ENCODE measurements at places on chromosomes 1 and 21. TPM values are rescaled to one million over a fixed set of nuclear protein-coding genes. Genes with fewer than 3 reads are reported as not detected.
A peak's percentile ranks its signal among the peaks of the same experiment; 100 is the strongest.

Gene AK5
- total RNA-seq = not detected

Gene FAM78B
- 1.2 TPM for total RNA-seq

Gene PLEKHG5
- total RNA-seq = 12.2 TPM

Gene UTP11
- 29.1 TPM for total RNA-seq

Gene GPR52
- 1.9 TPM for total RNA-seq

Gene SLC22A15
- 25.7 TPM for total RNA-seq

Gene RGS8
- not detected for total RNA-seq

Gene TNNI3K
- 1.3 TPM for total RNA-seq

Gene CFAP107
- not detected for total RNA-seq

Gene CCDC181
- total RNA-seq = 0.32 TPM

Gene HCRTR1
- total RNA-seq = not detected

Gene RGS4
- 0.81 TPM for total RNA-seq

Gene PGBD2
- 6.9 TPM for total RNA-seq

DNA sequence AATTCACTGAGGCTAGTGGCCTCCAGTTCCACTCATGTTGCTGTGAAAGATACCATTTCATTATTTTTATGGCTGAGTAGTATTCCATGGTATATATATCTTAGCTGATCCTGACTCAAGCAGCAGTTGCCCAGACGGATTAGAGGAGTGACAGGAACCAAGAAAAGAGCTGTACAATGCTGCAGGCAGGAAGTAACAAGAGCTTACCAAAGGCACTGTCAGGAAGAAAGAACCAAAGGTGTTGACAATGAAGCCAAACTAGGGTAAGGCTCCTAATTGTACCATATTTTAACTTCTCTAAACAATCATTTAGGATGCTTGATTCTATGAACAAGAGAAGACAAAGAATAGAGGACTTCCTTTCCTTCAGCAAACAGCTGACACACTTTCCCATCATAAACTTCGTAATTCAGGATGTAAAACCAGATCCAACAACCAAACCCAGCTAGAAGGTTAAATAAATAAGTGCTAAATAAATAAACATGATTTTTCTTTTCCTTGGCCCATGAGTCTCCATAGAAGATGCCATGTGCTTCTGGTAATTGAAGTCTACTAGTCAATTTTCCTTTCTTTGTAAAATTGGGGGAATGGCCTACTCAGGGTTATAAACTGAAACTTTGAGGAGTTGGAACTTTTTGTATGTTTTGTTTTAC, 248.2 kb upstream of the SGIP1 start:
- H3K36me3 ChIP-seq = no peaks in the 10 kb centered on the region
- H3K27ac ChIP-seq = no peak overlapping the region
- no peak for DNase-seq
- H3K27me3 ChIP-seq = no peaks in the 10 kb centered on the region

- peak overlapping the region; percentile 91 for H3K27ac ChIP-seq
- no peaks in the 10 kb centered on the region for H3K27me3 ChIP-seq
- DNase-seq = peak; percentile 83
- H3K4me3 ChIP-seq = peak overlapping the region; percentile 85
- H3K36me3 ChIP-seq = no peaks in the 10 kb centered on the region
- peaks cover 9% of the 10 kb centered on the region for H3K4me1 ChIP-seq
Observed at GRCh38 chr1:6614019-6614928, 743 bp downstream of the PHF13 start.

DNA sequence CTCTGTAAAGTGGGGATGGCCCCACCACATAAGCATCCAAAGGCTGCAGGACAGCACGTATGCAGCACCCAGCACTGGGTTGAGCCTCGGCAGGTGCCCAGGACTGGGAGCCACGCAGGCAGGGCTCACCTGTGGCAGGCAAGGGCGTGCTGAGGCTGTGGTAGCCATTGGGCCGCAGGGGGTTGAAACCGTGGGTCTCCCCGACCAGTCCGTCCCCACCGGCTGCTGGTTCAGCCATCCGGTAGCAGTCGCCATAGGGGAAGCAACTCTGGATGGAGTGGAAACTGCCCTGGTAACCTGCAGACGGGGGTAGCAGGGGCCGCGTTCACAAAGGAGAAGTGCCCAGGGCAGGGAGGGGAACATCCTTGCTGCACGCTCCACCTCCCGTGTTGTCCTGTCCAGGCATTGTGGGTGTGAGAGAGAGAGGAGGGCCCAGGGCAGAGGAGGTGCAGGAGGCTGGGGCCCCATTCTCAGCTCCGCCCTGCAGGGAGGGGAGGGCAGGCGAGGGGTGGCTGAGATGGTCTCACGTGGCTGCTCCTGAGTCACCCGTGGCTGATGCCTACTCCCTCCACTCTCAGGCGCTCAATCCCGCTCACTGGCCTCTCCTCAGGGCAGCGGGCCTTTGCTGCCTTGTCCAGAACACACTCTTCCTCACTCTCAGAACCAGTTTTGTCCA, 49.9 kb downstream of the DMRTB1 start:
- no peak overlapping the region for H3K4me3 ChIP-seq
- no peaks in the 10 kb centered on the region for H3K4me1 ChIP-seq
- no peak overlapping the region for H3K27ac ChIP-seq
- DNase-seq = no peak

- H3K27me3 ChIP-seq = peaks cover 3% of the 10 kb centered on the region
- no peak for DNase-seq
- no peaks in the 10 kb centered on the region for H3K4me1 ChIP-seq
- H3K4me3 ChIP-seq = no peak overlapping the region
- no peaks in the 10 kb centered on the region for H3K36me3 ChIP-seq
- H3K27ac ChIP-seq = no peak overlapping the region
Observed at GRCh38 chr1:153293851-153294250, 18.9 kb downstream of the PGLYRP3 start.

- peaks cover 26% of the 10 kb centered on the region for H3K4me1 ChIP-seq
- H3K36me3 ChIP-seq = no peaks in the 10 kb centered on the region
- H3K27me3 ChIP-seq = no peaks in the 10 kb centered on the region
- no peak overlapping the region for H3K27ac ChIP-seq
- H3K4me3 ChIP-seq = no peak overlapping the region
Observed at GRCh38 chr1:41851589-41851988, 67.1 kb downstream of the HIVEP3 start.

DNA sequence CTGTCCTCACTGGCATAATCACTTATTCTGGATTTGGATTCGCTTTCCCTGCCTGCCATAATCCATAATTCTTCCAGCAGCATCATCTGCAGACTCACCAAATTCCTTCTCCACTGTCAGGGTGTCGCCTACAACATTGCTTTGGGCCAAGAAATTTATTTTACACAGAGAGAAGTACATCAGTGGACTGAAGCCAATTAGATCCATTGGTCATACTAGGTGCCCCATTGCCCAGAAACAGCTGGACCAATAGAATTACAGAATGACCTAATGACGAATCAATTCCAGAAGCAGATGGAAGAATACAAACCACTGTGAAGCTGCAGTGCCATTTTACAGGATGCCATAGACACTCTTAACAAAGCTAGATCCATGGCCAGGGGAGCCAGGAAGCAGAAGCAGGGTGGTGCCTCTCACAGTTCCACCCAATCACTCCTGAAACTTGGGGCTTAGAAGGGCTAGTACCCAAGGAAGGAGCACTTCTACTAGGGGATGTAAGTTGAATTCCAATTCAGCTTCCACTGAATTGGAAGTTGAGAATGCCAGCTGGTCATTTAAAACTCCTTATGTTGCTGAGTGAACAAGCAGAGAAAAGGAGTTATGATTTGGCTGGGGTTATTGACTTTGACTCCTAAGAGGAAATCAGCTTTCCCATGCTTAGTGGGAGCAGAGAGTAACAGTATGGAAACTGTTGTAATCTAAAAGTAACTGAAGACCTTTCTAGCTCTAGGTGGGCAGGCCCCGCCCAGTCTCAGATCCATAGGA, 44.0 kb downstream of the EDN2 start:
- H3K4me1 ChIP-seq = no peaks in the 10 kb centered on the region
- H3K27ac ChIP-seq = no peak overlapping the region
- H3K36me3 ChIP-seq = no peaks in the 10 kb centered on the region
- H3K4me3 ChIP-seq = no peak overlapping the region
- no peak for DNase-seq

GRCh38 chr1:212867192-212867591, 9.1 kb downstream of the FLVCR1 start:
- no peak overlapping the region for H3K27ac ChIP-seq
- H3K27me3 ChIP-seq = no peaks in the 10 kb centered on the region
- no peaks in the 10 kb centered on the region for H3K4me1 ChIP-seq
- H3K36me3 ChIP-seq = peaks cover 13% of the 10 kb centered on the region

- H3K27me3 ChIP-seq = no peaks in the 10 kb centered on the region
- H3K36me3 ChIP-seq = no peaks in the 10 kb centered on the region
- peaks cover 5% of the 10 kb centered on the region for H3K4me1 ChIP-seq
- DNase-seq = no peak
- peak overlapping the region; percentile 19 for H3K27ac ChIP-seq
- peak overlapping the region; percentile 14 for H3K4me3 ChIP-seq
Observed at GRCh38 chr1:162003061-162003829, 20.4 kb downstream of the OLFML2B start.

- peaks cover 16% of the 10 kb centered on the region for H3K4me1 ChIP-seq
- H3K27me3 ChIP-seq = no peaks in the 10 kb centered on the region
- peak overlapping the region; percentile 79 for H3K27ac ChIP-seq
- peak; percentile 64 for DNase-seq
- peak overlapping the region; percentile 59 for H3K4me3 ChIP-seq
- H3K36me3 ChIP-seq = no peaks in the 10 kb centered on the region
Observed at GRCh38 chr1:107963601-107964335, 1.2 kb downstream of the VAV3 start.

DNA sequence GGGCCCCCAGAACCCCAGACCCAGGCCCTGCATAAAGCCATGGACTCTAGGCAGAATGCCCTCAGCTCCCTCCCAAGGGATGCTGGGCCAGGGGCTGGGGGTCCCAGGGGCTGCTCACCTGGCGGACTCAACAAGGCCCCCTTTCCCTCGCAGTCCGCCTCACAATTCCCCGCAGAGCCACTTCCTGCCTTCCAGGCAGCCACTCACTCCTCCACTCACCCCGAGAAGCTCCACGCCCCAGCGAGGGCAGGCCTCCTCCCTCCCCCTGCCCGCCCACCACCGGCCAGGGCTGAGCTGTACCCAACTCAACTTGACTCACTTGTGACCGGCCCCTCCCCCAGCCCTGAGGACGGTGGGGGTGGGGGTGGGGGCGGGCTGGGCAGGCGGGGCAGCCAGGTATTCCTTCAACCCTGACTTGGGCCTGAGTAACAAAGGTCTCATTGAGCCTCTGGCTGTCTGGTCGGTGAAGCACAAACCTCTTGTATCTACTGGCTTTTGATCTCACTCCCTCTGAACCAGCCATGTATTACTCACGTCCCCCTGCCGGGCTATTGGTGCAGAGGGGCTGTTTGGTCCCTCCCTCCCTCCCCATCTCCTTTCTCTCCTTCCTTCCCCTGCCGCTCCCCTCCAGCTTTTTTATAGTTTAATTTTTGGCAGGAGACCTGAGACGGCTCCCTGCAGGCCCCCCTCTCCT, 5.9 kb downstream of the BLACAT1 start:
- no peaks in the 10 kb centered on the region for H3K36me3 ChIP-seq
- peaks cover 45% of the 10 kb centered on the region for H3K27me3 ChIP-seq
- DNase-seq = peak; percentile 92

GRCh38 chr21:45482899-45483821, 59.1 kb downstream of the SLC19A1 start:
- DNase-seq = no peak
- peaks cover 4% of the 10 kb centered on the region for H3K36me3 ChIP-seq
- H3K4me1 ChIP-seq = peaks cover 2% of the 10 kb centered on the region
- peak overlapping the region; percentile 21 for H3K4me3 ChIP-seq
- H3K27me3 ChIP-seq = no peaks in the 10 kb centered on the region

- H3K27ac ChIP-seq = peak overlapping the region; percentile 99
- H3K4me1 ChIP-seq = peaks cover 58% of the 10 kb centered on the region
- peak overlapping the region; percentile 94 for H3K4me3 ChIP-seq
- DNase-seq = peak; percentile 91
- H3K27me3 ChIP-seq = no peaks in the 10 kb centered on the region
Observed at GRCh38 chr1:36384542-36385409, 948 bp downstream of the STK40 start.

DNA sequence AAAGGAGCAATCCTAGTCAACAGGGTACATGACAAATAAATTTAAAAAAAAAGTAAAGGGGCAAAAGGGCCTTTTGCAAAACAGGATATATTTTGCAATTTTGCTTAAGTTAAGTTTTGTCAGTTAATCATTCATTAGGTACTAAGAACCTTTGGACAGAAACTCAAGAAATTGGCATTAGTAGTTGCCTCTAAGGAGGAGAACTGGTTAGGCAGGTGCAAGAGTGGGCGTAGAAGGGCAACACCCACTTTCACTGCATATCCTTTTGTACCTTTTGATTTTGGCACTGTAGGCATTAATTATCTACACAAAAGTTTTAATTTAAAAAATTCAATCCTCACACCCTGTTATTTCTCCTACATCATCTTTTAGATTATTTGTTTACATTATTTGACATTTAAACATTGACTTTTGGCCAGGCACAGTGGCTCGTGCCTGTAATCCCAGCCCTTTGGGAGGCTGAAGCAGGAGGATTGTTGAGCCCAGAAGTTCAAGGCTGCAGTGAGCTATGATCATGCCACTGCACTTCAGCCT, 4.3 kb downstream of the DDAH1 start:
- no peak overlapping the region for H3K4me3 ChIP-seq
- no peak for DNase-seq
- no peak overlapping the region for H3K27ac ChIP-seq
- no peaks in the 10 kb centered on the region for H3K36me3 ChIP-seq
- H3K4me1 ChIP-seq = peaks cover 13% of the 10 kb centered on the region

- no peak overlapping the region for H3K4me3 ChIP-seq
- H3K4me1 ChIP-seq = no peaks in the 10 kb centered on the region
- peaks cover 30% of the 10 kb centered on the region for H3K27me3 ChIP-seq
- peak; percentile 49 for DNase-seq
Observed at GRCh38 chr1:3030663-3031381, 9.6 kb downstream of the ACTRT2 start.

DNA sequence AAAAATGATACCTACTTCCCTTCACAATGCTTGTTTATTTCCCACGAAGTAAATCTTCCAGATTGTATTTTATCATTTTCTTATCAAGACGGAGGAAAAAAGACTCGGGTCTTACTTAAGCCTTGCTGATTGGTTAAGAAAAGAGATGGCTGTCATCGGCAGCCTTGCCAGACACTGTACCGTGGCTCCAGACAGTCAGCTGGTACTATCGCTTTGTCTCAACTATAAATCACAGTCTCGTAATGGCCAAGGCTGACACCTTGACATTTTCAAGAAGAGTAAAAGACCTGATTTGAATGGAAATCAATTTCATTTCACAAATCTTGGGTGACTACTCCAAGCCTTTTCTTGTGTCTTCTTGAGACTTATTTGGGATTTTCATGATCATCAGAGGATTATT, 868.0 kb downstream of the USP25 start:
- no peak overlapping the region for H3K27ac ChIP-seq
- no peaks in the 10 kb centered on the region for H3K27me3 ChIP-seq
- H3K36me3 ChIP-seq = no peaks in the 10 kb centered on the region
- no peak for DNase-seq

Measured in upper lobe of right lung (tissue), 1 donor.